ENCODE measurements at places on chromosomes 5 and 9.

DNA sequence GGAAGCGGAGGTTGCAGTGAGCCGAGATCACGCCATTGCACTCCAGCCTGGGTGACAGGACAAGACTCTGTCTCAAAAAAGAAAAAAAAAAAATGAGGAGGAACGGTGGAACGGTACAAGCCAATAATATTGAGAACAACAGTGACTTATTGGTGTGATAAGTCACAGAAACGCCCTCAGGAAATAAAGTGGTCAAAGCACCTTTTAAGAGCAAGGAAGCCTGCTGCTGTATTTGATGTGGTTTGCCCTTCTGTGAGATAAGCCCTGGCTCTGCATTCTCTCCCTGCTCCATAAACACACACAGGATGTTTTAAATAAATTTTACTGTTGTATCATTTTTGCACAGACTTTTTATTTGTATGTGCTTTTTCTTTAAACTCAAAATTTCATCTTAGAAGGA, 269.9 kb upstream of the MSX2 start:
- DNase-seq, result no peak

- no peak for DNase-seq
These were observed 10.0 kb upstream of the SHISAL2B start for GRCh38 chr5:64680289-64680688.

GRCh38 chr5:65066387-65067146, 297.8 kb downstream of the CWC27 start:
- DNase-seq, result no peak

GRCh38 chr5:159106193-159106568, 6.5 kb upstream of the EBF1 start:
- no peak for DNase-seq

DNA sequence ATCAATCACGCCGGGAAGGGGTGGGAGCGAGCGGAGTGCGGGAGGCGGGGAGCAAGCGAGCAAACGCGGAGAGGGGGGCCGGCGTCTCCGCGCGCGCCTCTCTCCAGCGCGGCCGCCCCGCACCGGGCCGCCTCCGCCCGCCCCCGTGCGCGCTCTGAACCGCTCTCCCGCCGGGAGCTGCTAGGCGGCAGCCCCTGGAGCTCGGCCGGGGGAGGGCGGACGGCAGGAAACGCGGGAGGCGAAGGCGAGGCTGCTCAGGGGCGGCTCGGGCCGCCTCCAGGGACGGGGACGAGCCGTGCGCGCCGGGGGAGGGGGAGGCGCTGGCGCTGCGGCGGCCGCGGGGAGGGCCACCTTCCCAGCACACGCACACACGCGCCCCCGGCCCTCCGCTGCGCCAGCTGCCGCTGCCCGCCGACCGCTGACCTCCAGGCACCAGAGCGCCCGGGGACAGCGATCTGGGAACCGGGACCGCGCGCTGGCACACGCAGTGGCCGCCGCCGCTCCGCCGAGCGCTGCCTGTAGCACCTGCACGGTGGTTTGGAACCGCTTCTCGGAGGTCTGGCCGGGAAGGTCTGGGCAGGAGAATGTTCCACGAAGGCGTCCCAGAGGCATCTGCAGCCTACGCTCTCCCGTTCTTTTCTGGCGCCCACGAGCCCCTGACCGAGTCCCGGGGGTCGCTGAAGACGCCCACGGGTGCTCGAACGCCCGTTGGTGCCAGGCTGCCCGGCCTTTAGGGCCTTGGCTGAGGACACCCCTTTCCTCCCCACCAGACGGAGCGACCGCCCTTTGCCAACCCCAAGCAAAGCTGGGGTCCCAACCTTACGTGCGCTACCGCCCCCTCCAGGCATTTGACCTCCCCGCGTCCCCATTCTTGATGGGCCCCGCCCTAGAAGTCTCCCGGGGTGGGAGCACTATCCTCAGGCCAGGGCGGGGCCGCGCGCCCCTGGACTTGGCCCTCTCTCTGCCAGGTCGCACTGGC, at the start of gene GABBR2:
TSS of gene GABBR2 (minus strand) at position 3 of the 979 bp plus-strand sequence. CDS start 198 bp downstream, outside the sequence.
- DNase-seq, result no peak
